Right atrium auricular region (tissue), 2 donors: ENCODE measurements at places on chromosomes 13 and 19. TPM values are rescaled to one million over a fixed set of nuclear protein-coding genes. Genes with fewer than 3 reads are reported as not detected.

GRCh38 chr13:33637978-33638743, 179.8 kb upstream of the RFC3 start:
- no peaks in the 10 kb centered on the region for H3K27me3 ChIP-seq
- H3K36me3 ChIP-seq, result no peaks in the 10 kb centered on the region
- DNase-seq, result no peak
- peaks cover 16% of the 10 kb centered on the region for H3K4me1 ChIP-seq
- H3K27ac ChIP-seq, result peak overlapping the region; percentile 61
- H3K4me3 ChIP-seq, result no peak overlapping the region

GRCh38 chr19:41701401-41702075, 6.9 kb upstream of the CEACAM5 start:
- H3K36me3 ChIP-seq, result no peaks in the 10 kb centered on the region
- no peaks in the 10 kb centered on the region for H3K27me3 ChIP-seq
- no peak for DNase-seq
- no peak overlapping the region for H3K27ac ChIP-seq

GRCh38 chr19:722553-723101, 13.9 kb downstream of the PALM start:
- peaks cover 6% of the 10 kb centered on the region for H3K36me3 ChIP-seq
- DNase-seq, result no peak
- peaks cover 9% of the 10 kb centered on the region for H3K27me3 ChIP-seq
- H3K27ac ChIP-seq, result no peak overlapping the region

DNA sequence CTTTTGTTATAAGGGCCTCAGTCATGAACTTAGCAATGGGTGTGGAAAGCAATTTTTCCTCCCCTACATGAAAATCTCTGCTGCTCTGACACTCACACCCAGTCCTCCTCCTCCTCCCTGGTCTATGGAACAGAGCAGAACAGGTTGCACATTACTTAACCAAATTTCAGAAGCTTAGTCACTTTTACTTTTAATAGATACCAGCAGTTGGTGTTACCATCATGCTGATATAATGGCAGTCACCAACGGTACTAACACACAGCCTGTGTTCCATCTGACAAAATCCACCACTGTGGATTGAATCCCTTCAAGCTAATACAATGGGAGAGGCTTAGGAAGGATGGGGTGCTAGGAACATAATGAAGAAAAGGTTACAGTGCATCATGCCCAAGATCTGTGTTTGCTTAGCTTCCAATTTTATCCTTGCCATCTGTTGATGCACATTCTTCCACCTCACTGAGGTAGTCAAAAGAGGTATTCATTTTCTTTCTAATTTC, 9.8 kb downstream of the TPT1 start:
- H3K4me3 ChIP-seq, result no peak overlapping the region
- peaks cover 17% of the 10 kb centered on the region for H3K36me3 ChIP-seq
- no peak overlapping the region for H3K27ac ChIP-seq
- no peaks in the 10 kb centered on the region for H3K4me1 ChIP-seq

DNA sequence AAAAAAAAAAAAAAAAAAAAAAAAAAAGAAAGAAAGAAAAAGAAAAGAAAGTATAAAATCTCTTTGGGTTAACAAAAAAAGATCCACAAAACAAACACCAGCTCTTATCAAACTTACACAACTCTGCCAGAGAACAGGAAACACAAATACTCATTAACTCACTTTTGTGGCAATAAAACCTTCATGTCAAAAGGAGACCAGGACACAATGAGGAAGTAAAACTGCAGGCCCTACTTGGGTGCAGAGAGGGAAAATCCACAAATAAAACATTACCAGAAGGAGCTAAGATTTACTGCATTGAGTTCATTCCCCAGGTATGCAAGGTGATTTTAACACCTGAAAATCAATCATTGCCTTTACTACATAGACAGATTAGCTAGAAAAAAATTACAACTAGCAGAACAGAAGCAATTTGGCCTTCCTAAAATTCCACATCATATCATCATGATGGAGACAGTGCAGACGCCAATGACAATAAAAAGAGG, 9.6 kb upstream of the CEACAM5 start:
- no peak overlapping the region for H3K27ac ChIP-seq
- no peak for DNase-seq
- H3K27me3 ChIP-seq, result no peaks in the 10 kb centered on the region
- H3K36me3 ChIP-seq, result no peaks in the 10 kb centered on the region
- no peaks in the 10 kb centered on the region for H3K4me1 ChIP-seq

GRCh38 chr13:112708560-112709240, 18.9 kb downstream of the ATP11A start:
- DNase-seq, result no peak
- H3K4me3 ChIP-seq, result no peak overlapping the region
- H3K4me1 ChIP-seq, result no peaks in the 10 kb centered on the region

- peaks cover 84% of the 10 kb centered on the region for H3K36me3 ChIP-seq
- no peak overlapping the region for H3K4me3 ChIP-seq
- no peaks in the 10 kb centered on the region for H3K4me1 ChIP-seq
Observed at GRCh38 chr19:46687438-46688145, 26.6 kb upstream of the DACT3 start.

DNA sequence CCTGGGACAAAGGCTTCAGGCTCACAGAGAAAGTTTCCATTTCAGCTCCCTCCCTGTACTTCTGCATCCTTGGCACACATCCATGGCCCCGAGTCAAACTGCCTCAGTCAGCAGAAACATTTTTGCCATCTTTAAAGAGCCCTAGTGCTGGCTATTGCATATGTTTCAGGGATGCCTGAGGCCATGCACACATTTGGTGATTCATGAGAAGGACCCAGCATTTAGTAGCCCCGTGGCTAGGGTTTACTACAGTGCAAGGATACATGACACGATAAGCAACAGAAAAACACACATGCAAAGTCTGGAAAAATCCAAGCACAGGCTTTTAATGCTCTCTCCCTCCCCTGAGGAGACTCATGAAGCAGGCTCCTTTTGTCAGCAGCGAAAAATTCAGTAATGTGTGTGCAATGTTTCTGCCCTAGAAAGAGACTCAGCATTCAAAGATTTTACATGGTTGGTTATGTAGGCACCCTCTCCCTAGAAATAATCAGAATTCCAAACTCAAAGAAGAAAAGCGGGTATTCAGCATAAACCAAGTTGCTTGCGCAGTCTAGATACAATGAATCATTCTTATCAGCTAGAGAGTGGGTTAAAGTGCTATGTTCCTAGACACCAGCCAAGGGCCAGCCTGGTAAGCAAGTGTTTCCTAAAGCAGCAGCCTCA, 17.6 kb downstream of the ACOD1 start:
- H3K27ac ChIP-seq, result no peak overlapping the region
- DNase-seq, result peak; percentile 68
- no peaks in the 10 kb centered on the region for H3K36me3 ChIP-seq
- H3K27me3 ChIP-seq, result no peaks in the 10 kb centered on the region

DNA sequence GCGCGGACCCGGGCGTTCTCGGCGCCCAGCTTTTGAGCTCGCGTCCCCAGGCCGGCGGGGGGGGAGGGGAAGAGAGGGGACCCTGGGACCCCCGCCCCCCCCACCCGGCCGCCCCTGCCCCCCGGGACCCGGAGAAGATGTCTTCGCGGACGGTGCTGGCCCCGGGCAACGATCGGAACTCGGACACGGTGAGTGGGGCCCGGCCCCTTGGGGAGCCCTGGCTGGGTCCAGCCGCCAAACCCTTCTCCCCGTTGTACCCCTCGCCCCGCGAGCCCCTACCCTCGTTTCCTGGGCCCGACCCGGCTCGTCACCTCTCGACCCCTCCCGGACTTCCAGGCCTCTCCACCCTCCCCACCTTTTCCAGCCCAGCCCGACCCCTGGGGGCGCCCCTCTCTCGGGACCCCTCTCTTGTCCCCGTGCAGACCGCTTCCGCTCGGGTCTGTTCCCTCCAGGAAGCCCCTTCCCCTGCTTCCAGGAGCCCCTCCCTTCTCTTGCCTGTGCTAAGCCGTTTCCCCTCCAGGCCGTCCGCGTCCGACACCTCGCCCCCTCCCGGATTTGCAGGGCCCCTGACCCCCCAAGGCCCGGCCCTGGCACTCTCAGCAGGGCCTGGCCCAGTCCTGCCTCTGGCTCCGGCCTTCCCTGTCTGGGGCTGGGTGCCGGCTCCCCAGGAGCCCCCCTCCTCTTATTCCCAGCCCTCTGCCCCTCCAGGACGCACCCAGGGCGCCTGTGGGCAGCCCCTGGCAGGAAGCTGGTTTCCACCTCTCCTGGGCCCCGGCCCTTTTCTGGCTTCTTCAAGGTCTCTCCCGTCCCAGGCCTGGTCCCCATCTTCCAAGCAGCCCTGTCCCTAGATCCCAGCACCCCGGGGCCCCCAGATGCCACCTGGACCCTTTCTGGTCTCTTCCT, 632 bp downstream of the MARK4 start:
- H3K4me1 ChIP-seq, result peaks cover 46% of the 10 kb centered on the region
- peak overlapping the region; percentile 77 for H3K27ac ChIP-seq
- H3K36me3 ChIP-seq, result no peaks in the 10 kb centered on the region

GRCh38 chr19:47776568-47776967, 1.9 kb upstream of the SELENOW start:
- peak overlapping the region; percentile 57 for H3K27ac ChIP-seq
- no peaks in the 10 kb centered on the region for H3K4me1 ChIP-seq
- H3K27me3 ChIP-seq, result no peaks in the 10 kb centered on the region
- H3K4me3 ChIP-seq, result no peak overlapping the region
- H3K36me3 ChIP-seq, result peaks cover 11% of the 10 kb centered on the region
- no peak for DNase-seq

DNA sequence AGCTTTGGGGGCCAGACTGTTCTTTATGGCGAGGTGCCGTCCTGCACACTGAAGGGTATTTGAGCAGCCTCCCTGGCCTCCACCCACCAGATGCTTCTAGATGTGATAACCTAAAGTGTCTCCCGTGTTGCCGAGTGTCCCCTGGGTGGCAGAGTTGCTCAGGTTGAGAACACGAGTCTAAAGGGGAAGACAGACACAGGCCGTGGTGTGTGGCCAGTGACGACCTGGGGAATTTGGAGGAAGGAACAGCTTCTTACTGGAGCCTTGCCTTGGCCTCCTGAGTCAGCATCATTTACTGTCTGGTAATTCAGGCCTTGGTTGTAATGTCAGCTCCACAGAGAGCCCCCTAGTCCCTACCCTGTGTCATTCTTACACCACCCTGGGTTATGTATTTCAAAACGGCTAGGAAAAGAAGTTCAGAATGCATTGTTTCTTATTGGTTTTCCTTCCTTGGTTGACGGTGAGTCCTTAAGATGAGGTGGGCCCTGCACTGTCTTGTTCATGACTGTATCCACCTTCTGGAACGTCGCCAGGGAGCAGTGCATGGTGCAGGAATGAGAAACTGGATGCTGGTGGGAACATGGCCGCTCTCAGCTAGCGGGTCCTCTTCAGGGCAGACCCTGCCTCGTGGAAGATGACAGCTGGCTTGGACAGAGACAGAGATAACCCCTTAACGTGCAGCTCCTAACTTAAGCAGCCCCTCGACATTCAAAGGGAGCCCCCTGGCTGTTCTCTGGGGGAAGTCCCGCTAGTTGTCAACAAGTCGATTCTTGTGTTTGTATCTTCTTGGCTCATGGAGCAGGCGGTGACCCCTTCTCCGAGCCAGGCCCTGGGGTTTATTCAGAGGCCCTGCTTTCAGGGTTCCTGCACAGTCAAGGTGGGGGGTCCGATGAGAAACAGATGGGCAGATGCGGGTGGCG, 7.2 kb downstream of the SIN3B start:
- no peaks in the 10 kb centered on the region for H3K4me1 ChIP-seq
- H3K27me3 ChIP-seq, result no peaks in the 10 kb centered on the region
- peaks cover 65% of the 10 kb centered on the region for H3K36me3 ChIP-seq
- no peak for DNase-seq
- no peak overlapping the region for H3K27ac ChIP-seq

DNA sequence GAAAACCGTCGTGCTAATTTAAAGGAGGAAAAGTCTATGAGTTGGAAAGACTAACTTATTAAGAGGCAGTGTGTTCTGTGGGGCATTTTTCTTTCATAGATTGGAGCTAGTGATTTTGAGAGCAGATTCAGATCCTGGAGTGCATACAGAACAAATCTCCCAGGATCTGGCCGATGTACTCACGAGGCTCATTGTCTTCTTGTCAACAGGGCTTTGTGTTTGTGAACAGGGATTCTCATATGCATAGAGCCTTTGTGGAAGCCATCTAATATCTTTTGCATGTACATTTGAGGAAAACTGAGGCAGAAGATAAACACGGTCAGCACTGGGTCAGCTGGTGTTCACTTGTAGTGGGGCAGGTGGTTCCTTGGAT, 482.9 kb upstream of the TSHZ3 start:
- H3K36me3 ChIP-seq, result no peaks in the 10 kb centered on the region
- H3K4me1 ChIP-seq, result no peaks in the 10 kb centered on the region
- H3K27me3 ChIP-seq, result no peaks in the 10 kb centered on the region

DNA sequence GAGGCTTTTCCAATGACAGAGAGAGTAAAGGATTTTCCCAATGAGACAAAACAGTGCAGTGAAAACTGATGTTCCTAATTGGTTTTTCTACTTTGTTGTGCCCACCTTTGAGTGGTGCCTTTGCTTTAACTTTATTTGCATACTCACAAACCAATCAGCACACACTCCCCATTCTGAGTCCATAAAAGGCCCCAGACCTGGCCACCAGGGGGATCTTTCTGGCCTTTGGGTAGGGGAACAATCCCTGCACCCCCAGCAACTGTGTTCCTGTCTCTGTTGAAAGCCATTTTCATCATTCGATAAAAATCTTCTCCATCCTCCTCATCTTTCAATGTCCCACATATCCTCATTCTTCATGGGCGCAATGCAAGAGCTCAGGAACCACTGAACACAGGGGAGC, 252.8 kb downstream of the B3GLCT start:
- H3K36me3 ChIP-seq, result no peaks in the 10 kb centered on the region
- no peaks in the 10 kb centered on the region for H3K4me1 ChIP-seq
- no peak for DNase-seq
- no peak overlapping the region for H3K4me3 ChIP-seq
- no peaks in the 10 kb centered on the region for H3K27me3 ChIP-seq
- no peak overlapping the region for H3K27ac ChIP-seq

- DNase-seq, result peak; percentile 32
- peaks cover 39% of the 10 kb centered on the region for H3K4me1 ChIP-seq
- peak overlapping the region; percentile 49 for H3K4me3 ChIP-seq
- H3K27me3 ChIP-seq, result peaks cover 65% of the 10 kb centered on the region
Observed at GRCh38 chr13:99982036-99982730, 599 bp downstream of the ZIC2 start.

- no peaks in the 10 kb centered on the region for H3K27me3 ChIP-seq
- no peak overlapping the region for H3K4me3 ChIP-seq
- no peak overlapping the region for H3K27ac ChIP-seq
Observed at GRCh38 chr13:30665638-30666037, 47.9 kb downstream of the USPL1 start.

GRCh38 chr13:33761740-33762139, 56.2 kb upstream of the RFC3 start:
- no peak overlapping the region for H3K4me3 ChIP-seq
- H3K36me3 ChIP-seq, result no peaks in the 10 kb centered on the region
- DNase-seq, result no peak

OSCAR gene
- total RNA-seq, result 2.4 TPM

SGTA gene
- 52.3 TPM for total RNA-seq

NLRP7 gene
- not detected for total RNA-seq

UNC13A gene
- 0.08 TPM for total RNA-seq

LRG1 gene
- not detected for total RNA-seq

ZNF793 gene
- 3.4 TPM for total RNA-seq

KRTDAP gene
- not detected for total RNA-seq

RAB20 gene
- 10.8 TPM for total RNA-seq

PCDH8 gene
- not detected for total RNA-seq

IFI30 gene
- 8.1 TPM for total RNA-seq
